ENCODE measurements at places on chromosomes 1 and 21.
A peak's percentile ranks its signal among the peaks of the same experiment; 100 is the strongest.

DNA sequence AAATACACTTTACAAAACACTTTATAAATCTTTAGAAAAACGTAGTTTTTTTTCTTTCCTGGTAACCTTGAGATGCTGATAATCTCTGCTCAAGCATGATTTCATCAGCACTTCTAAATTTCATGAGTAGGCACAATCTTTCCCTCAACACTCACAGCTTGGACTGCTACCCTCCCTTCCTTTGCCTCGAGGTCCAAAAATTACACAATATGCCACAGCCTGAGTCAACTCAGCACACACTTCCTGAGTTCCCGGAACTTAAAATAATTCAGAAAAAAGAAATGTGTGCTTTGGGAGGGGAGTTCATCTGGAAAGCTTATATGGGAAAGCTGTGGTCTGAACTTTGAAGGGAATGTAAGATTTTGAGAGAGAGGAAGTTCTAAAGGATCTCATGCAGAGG, 5.9 kb downstream of the CLCA2 start:
- DNase-seq: no peak

- no peak for DNase-seq
Observed at GRCh38 chr1:230316864-230317745, 109.0 kb downstream of the PGBD5 start.

DNA sequence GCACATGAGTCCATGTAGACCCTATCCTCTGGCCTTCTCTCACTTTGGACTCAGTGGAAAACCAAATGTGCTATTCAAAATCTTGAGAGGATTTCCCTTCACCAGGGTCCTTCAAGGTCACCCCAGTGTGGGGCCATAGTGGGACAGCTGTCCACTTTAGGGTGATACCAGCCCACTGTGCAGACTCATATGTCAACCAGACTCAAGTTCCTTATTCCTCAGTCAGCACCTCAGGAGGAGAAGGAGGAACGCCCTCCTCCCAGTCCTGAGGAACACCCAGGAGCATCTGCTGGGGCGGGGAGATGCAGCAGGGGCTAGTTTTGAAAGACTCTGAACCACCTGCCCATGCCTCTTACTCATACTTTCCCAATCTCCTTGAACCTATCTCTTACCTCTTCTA, 340.9 kb downstream of the MATN1 start:
- no peak for DNase-seq

GRCh38 chr1:219773775-219774174, 154.6 kb downstream of the SLC30A10 start:
- DNase-seq: no peak

- DNase-seq: no peak
Observed at GRCh38 chr1:4624141-4624715, 30.2 kb upstream of the AJAP1 start.

GRCh38 chr21:25980710-25981109, 189.9 kb downstream of the APP start:
- no peak for DNase-seq

- DNase-seq: no peak
Observed at GRCh38 chr1:151714820-151715725, 1.5 kb downstream of the CELF3 start.

DNA sequence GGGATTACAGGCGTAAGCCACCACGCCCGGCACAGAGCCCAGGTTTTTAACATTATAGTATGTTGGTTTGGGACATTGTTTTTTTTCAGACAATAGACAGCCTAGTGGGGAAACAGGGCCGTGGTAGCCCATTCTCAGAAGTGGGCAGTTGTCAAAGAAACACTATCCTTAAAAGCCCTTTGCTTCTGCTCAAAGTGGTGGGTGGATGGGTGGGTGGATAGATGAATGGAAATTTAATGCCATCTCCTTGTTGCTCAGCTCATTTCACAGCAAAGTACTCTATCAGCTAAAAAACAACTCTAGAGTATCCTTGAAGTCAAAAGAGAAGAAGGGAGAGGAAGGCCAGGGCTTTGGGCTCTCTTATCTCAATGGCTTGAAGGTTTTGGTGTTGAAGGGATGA, 137.8 kb downstream of the RRAGC start:
- DNase-seq: no peak

GRCh38 chr1:57269630-57270225, 154.1 kb downstream of the DAB1 start:
- no peak for DNase-seq

- no peak for DNase-seq
Observed at GRCh38 chr1:70168283-70168682, 37.1 kb downstream of the LRRC40 start.

DNA sequence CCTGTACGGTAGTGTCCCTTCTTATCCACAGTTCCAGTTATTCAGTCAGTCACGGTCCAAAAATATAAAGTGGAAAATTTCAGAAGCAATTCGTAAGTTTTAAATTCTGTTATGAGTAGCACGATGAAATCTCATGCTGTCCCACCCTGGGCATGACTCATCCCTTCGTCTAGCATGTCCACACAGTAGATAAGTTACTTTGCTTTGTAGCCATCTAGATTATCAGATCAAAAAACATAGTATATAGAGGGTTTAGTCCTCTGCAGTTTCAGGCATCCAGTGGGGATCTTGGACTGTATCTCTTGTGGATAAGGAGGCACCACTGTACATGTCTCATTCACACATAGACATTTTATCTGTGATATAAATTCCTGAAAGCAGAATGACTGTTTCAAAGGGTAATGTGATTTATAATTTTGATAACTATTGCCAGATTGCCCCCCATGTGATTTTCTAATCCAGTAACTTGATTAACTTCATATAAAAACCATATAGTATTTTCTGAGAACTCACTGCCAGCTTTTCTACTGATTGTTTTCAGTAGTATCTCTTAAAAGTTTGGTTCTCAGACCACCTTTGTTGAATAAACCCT, 143.3 kb downstream of the DYRK1A start:
- no peak for DNase-seq

DNA sequence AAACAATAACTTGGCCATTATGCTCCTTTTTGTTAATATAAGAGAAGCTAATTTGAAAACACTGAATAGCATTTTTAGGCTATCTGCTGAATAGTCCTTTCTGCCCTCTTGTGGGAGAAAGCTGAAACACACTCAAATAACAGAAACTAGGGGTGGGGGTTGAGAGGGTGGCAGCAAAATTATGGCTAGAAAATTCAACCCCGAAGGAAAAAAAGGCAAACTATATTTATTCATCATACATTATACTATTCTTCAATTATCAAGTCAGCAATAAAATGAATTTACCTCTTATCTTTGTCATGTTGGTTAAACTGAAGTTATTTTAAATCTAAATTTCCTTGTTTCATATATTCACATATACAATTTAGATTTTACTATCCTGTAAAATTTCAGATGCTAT, 255.9 kb downstream of the FAF1 start:
- no peak for DNase-seq

GRCh38 chr1:45521413-45522323, at the start of gene PRDX1:
Gene PRDX1, minus strand, starts transcription at chr1:45521884. Its CDS starts 2,841 bp downstream, at chr1:45519043.
- DNase-seq: peak; percentile 95

DNA sequence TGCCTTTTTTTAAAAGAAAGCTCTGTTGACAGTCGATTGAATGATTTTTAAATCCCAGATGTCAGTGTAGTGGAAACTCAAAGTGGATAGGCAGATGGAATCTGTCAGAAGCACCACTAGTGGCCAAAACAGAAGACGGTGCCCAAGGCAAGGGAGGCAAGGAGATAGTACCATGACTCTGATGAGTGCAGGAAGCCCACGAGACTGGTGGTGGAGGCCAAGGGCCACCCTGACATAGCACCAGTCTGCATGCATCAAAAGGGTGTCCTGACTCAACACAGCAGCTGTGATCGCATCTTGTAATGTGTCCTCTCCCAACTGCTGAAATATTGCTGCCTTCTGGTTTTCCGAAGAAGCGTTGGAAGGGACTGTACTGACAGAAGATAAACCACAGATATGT, 124.1 kb upstream of the PAPPA2 start:
- no peak for DNase-seq

Data from breast epithelium (tissue), 4 donors.